ENCODE measurements at places on chromosomes 16 and 17. TPM values are rescaled to one million over a fixed set of nuclear protein-coding genes. Genes with fewer than 3 reads are reported as not detected.
A peak's percentile ranks its signal among the peaks of the same experiment; 100 is the strongest.

DNA sequence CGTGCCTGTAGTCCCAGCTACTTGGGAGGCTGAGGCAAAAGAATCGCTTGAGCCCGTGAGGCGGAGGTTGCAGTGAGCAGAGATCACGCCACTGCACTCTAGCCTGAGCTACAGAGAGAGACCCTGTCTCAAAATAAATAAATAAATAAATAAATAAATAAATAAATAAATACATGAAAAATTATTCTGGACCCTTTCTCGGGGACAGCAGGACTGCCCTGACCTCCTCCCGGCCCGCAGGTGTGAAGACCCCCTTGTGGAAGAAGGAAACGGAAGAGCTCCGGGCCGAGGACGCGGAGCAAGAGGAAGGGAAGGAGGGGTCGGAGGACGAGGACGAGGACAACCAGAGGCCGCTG is 3.1 kb downstream of the C17orf50 start:
- DNase-seq: no peak

Gene SLC35G3
- total RNA-seq: not detected

Gene HOXB7
- 0.16 TPM for total RNA-seq

DNA sequence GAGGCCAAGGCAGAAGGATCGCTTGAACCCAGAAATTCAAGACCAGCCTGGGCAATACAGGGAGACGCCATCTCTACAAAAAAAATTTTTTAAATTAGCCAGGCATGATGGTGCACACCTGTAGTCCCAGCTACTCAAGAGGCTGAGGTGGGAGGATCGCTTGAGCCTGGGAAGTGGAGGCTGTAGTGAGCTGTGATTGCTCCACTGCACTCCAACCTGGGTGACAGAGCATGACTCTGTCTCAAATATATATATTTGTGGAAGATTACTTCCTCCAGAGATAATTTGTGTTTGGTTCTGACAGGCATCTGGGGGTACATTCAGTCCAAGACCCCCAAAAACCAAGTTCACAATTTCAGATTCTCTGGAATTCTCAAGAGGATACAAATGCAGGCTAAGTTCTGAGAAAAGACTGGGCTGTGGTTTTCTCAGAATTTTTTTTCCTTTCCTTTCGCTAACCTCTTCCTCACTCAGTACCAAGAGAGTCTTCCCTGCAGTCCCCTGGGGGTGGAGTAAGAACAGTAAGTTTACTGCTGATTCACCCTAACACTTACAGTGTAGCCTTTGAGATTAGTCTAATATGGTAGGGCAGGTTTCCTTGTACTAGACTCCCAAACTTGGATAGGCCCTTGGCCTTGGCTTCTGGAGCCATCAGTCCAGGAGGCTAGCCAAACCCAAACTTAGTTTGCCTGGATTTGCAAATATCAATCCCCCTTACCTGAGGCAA is 15.1 kb downstream of the GSDMB start:
- no peak for DNase-seq

- no peak for DNase-seq
Observed at GRCh38 chr17:50353600-50354195, 7.8 kb downstream of the XYLT2 start.

Gene TMEM186
- total RNA-seq: 16.4 TPM

DNA sequence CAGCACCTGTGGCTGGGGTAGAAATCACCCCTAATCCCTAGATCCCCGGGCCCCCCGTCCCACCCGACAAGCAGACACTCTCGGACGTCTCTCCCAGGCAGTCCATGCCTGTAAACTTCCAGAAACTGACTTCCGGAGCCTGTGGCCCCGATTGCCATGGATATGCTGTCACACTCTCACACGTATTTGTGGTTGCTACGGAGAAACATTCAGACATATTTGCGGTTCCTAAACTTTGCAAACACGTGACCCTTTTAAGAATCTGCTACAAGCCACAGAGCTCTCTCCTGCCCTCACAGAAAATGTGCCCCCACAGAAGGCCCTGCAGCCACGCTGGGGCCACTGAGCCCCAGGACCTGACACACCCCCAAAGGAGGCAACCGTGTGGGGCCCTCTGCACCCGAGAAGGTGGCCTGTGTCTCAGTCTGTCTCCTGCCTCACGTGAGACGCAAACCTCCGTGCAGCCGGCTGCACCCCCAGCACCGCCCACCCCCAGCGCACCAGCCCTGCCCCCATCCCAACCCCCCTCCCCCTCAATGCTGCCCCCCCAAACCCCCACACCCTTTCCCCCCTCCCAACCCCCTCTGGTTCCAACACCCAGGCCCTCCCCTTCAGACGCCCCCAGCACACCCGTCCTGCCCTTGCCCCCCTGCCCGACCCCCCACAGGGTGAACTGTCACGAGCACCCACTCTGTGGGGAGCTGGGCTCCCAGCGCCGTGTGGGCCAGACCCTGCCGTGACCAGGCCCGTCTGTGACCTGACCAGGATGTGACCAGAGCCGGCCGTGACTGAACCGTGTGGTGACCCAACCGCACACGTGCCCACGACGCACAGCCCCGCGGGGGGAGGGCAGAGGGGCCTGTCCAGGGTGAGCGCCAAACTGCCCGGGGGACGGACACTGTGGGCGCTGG is 66.3 kb upstream of the METRNL start:
- DNase-seq: no peak

- no peak for DNase-seq
Observed at GRCh38 chr16:23534868-23535860, 22.0 kb downstream of the EARS2 start.

Gene WFDC1
- total RNA-seq: 1.3 TPM

Gene FOXF1
- 0.33 TPM for total RNA-seq

- DNase-seq: no peak
Observed at GRCh38 chr16:75614066-75614897, 8.8 kb downstream of the ADAT1 start.

DNA sequence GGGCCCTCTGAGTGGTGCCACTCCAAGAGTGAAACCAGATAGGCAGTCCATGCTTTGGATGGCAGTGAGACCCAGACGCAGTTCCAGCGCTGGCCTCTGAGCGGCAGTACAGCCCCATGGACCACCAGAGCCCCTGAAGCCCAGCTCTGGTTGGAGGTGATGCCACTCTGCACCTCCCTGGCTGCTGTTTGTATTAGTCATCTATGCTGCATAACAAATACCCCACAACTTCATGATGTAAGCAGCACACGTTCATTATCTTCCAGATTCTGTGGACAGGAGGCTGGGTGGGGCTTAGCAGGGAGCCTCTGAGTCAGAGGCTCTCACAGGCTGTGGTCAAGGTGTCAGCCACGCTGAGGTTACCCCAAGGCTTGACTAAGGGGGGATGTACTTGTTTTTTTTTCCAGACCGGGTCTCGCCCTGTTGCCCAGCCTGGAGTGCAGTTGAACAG is 5.1 kb upstream of the NME4 start:
- DNase-seq: no peak

- DNase-seq: no peak
Observed at GRCh38 chr17:31295489-31295871, 1.6 kb downstream of the OMG start.

DNA sequence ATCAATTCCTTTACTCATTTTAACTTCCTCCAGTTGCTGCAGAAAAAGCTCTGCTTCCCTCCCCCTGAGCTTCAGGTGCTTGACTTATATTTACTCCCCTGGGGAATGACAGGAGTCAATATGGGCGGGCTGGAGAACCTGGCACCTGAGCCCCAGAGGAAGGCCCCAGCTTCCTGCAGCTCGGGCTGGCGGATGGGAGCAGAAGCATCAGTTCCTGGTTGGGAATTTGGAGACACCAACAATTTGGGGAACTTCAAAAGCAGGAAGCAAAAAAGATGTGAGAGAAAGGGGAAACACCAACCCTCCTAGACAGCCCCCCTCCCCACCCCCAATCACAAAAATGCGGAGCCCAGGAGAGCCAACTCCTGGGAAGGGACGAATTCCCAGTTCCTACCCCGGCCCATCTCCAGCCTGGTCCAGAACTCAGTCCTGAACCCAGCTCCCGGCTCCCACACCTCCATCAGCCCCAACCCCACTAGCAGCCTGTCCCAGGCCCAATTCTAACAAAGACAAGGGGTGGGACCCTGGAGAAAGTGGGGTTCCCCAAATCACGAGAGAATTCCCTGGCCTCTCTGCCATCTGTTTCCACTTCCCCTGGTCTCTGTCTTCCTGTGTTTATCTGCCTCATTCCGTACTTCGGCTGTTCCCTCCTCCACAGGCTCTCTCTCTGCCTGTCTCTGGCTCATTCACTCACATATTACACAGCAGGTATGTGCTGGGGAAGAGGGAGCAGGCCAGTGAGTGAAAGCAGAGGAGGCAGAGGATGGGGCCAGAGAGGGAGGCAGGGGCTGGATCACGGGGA is 16.2 kb upstream of the ASGR2 start:
- no peak for DNase-seq

Gene CPD
- total RNA-seq: 19.3 TPM

DNA sequence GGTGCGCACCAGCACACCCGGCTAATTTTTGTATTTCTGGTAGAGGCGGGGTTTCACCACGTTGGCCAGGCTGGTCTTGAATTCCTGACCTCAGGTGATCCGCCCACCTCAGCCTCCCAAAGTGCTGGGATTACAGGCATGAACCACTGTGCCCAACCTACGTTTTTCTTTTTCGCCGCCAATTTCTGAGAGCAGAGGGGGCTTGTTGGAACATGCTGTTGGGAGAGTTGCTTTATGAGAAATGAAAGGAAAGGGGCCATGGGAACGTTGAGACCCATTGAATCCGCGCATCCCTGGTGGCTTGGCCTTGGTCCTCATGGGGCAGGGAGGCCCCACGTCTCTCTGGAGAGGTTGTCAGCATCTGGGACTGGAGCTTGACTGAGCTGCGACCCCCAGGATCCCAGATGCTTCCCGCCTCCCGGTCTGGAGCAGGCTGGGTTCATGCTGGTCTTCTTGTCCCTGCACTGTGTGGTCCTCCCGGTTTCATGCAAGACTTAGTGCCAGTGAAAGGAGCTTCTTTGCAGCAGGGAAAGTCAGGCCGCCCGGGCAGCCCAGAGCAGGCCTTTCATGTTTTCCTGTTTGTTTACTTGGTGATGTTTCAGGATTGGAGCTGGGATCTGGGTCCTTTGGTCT is 22.8 kb downstream of the CRISPLD2 start:
- DNase-seq: no peak

Gene PEMT
- 18.8 TPM for total RNA-seq

Gene CSH2
- not detected for total RNA-seq

GRCh38 chr16:20866145-20866772 is 33.9 kb downstream of the DCUN1D3 start:
- no peak for DNase-seq

DNA sequence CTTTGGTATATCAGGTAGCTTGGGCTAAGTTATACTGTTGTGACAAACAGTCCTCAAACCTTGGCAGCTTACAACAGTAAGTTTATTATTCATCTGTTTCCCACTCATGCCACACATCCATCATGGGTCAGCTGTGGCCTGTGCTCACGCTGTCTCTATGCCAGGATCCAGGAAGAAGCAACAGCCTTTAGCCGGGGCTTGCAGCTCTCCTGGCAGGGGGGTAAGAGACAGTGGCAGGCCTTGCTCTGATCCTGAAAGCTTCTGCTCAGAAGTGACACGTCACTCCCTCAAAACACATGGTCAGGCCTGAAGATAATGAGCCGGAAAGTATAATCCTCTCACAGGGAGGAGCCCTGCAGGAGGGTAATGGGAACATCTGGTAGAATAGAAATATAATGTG is 377.6 kb downstream of the CPPED1 start:
- DNase-seq: no peak

- no peak for DNase-seq
Observed at GRCh38 chr17:45308016-45308365, 8.8 kb downstream of the MAP3K14 start.

DNA sequence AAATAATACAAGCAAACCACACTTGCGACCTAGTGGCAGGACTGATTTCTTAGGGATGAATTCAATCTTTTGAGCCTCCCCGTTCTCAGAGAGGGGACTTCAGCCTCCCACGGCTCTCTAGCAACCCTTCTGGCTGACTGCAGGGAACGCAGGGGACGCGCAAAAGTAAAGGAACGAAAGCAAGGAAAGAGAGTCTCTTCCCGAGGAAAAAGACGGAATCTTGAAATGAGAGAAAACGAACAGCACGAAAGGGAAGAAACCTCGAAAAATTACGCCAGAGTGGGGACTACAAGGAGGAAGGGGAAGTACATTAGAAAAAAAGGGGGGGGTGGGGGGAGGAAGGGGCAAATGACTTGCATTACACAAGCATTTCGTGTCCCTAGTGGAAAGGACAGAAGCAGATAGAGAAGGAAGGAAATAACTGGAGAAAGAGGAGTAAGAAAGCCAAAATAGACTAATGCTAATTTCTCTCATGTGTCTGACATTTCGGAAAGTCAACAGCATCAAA is 1.2 kb downstream of the GRB2 start:
- peak; percentile 30 for DNase-seq

Gene PRAC1
- not detected for total RNA-seq

DNA sequence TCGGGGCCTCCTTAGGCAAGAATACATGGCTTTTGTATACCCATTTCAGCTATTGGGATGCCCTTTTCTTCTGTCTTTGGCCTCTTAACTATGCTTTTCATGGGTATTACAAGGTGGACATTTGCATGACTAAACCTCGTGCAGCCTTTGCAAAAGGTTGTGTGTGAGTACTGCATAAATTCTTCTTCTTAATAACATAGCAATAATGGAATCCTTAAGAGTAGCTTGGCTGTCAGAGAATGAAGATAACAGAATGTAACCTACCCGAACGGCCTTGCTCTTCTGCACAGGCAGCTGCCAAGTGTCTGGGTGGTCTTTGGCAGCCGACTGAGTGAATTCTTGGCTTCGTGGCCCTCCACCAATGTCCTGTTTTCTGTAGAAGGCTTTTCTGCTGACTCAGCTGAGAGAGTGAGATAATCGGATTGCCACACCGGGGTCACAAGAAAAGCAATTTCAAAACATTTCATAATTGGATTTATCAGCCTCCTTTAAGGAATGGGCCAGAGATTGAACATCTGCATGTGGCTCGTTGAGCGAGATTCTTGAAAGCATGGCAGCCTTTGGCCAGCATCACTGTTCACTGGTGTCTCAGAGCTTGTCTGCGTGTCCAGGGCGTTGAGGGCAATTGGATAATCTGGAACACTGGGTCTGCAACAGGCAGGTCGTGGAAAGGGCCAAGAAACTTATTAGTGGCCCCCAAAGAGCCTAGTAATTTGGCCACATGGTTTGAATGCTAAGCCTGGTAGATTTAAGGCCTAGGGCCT is 13.4 kb downstream of the IRF8 start:
- DNase-seq: no peak
